Psoas muscle (tissue), 8 donors: ENCODE measurements at places on chromosomes 7 and 10. TPM values are rescaled to one million over a fixed set of nuclear protein-coding genes. Genes with fewer than 3 reads are reported as not detected.

GRCh38 chr10:124677749-124678556 is 66.2 kb downstream of the FAM53B start:
- DNase-seq: peak; percentile 43

DNA sequence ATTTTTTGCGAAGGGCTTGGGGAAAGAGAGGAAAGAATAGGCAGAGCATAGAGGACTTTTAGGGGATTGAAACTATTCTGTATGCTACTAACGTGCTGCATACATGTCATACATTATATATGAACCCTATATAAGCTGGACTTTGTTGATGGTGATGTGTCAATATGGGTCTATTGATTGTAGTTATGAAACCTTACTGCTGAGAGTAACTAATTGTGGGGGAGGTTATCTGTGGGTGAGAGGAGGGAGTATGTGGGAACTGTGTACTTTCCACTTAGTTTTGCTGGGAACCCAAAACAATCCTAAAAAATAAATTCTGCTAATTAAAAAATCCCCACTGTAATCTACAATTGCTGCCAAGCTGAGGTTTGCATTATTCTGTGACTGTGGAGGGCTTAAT is 15.3 kb upstream of the CYP2C19 start:
- no peak for DNase-seq

DNA sequence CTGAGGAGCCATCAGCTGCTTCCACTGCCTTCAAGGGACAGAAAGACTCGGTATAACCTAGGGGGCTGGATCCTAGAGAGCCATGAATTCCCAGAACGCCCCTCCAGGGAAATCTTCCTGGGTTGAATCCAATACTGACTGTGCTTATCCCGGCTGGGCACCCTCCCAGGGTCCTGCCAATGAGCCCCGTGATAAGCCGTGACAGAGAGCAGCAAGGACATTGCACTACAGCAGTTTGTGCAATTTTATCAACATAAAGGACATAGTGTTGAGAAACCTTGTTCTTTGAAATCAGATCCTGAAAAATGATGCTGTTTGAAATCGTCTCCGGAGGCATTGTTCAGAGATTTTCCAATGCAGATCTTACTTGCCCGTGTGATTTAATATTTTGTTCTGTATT is 18.8 kb downstream of the AKR1B1 start:
- no peak for DNase-seq

GRCh38 chr10:101812606-101813005 is 5.6 kb downstream of the OGA start:
- DNase-seq: no peak

DNA sequence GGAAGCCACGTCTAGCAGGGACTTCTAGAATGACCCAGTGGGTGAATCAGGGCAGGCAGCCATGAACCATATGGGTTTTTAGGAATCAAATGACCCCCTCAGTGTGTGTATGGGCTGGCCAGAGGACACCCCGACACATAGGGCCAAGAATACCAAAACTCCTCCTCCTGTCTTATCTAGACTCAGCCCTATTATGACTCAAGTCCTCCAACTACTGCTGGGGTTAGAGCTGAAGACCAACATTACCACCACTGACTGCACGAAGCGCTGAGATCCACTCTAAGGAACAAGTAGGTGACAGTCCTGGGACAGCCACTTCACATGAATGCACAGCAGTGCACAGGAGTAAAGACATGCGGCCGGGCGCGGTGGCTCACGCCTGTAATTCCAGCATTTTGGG is 11.5 kb upstream of the SVOPL start:
- DNase-seq: no peak

DNA sequence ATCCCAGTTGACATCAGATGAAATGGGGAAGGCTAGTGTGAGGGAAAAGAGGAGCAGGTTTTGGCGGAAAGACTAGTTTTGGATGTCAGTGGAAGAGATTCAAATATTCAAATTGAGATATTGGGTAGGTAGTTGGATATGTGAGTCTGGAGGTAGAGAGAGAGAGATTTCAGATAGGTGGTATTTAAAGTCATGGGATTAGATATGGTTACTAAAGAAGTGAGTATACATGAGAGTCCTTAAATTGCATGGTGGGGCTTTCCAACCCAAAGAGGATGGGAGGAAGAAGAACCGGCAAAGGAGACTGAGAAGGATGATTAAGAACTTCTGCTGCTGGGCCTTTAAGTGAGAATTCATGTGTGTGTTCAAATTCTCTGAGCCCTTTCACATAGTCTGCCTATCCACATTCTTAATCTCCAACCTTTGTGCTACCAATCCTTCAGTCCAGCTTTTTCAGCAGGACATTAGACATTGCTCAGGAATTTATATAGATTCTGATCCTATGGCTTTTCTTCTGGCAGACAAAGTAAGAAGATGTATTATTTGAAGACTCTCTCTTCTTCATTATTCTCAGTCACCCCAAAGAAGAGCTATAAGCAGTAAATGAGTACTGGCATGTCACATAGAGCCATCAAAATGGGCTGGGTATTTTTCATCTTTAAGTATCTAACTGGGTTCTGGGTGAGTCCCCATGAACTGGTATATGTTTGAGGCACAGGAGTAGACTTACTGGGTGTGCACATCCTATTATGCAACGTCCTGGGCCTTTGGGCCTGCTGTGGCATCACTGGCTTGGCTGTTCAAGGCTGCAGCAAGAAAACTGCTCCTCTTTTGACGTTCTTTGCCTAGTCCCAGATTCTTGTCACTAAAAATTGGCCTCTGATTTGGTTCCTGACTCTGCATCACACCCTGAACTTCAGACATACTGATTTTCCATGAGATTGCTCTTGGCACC is 33.6 kb downstream of the ST7 start:
- no peak for DNase-seq

DNA sequence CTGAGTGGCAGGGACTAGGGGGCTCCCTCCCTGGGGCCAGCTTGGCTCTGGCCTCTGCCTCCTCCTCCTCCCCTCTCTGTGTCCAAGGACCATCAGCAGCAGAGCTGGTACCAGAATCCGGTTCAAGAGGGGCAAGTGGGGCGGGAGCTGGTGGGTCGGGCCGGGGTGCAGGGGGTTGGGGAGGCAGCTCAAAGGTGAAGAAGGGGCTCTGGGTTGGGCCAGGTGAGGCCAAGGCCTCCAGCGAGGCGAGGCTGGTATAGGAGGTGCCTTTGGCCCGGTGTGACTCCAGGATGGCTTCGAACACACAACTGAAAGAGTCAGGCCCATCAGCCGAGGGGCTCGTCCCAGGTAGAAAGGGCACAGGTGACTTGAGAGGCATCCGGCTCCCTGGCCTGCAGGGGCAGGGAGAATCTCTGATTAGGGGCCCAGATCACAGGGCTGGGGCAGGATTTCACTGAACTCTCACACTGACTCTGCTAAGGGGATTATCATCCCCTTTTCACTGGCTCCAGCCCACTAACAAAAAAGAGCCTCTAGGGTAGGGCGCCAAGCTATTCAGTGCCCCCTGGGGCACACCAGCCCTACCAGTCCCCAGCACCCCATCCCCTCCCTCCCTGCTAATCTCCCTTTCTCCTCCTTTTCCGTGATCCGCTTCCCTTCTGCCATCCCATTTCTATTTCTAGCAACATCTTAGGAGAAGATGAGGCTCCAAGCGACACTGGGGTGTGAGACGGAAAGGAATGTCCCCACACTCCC is 4.6 kb downstream of the PSD start:
- no peak for DNase-seq

GRCh38 chr10:77223526-77224460 is 413.8 kb downstream of the KCNMA1 start:
- DNase-seq: peak; percentile 19

DNA sequence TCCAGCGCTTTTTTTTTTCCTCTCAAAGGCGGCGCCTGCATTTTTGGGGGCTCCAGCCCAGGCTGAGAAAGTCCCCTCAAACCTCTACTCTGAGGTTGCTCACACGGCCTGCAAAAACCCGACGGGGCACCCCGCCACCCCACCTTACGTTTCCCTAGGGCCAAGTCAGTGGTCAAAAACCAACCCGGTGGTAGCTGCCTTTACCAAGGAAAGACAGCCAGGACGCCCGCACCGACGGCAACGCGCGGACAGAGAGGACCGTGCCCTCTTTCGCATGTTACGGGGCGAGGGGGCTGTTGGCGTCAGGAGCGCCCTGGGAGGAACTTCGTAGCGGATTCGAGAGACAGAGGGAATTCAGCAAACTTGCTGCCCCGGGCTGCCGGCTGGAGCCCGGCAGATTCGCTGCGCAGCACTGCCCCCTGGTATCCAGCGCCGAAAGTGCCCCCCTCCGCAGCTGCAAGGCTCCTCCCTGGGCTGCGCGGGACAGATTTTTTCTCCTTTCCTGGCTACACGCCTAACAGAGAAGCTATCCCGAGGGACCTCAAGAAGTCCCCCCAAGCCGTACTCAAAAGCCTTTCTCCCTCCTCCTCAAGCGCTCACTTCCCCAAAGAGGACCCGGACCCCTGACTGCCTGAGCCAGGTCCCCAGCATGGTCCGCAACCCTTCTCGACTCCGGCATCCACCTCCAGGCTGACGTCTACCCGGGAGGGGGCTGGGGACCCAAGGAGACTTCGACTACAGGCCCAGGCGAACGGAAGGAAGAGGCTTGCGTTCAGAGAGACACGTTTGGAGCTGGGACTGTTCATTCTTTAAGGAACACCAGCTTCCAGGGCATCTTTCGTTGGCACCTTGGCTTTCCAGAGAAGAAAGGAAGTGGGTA is 27.7 kb upstream of the VAX1 start:
- peak; percentile 30 for DNase-seq

DNA sequence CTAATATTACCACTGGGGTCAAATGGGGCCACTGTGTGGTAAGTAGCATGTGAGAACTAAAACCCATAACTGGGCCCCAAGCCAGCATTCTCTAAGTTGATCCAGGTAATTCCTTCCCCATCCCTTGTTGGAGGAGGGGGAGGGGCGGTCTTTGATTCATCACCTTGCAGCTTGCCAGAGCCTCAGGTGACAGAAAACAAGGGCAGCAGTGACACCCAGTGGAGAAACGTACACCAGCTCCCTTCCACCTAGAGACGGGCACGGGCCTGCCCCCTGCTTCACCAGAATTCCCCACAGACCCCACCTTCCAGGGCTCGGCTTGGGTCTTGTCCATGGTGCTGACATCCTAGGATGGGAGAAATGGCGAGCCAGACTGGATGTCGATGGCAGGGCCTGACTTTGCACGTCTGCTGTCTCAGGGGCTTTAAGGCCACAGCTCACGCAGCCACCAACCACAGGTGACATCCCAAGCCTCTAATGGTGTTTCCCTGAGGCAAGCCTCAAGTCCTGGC is 102.0 kb downstream of the STRA8 start:
- DNase-seq: peak; percentile 64

Gene NPFFR1
- total RNA-seq: not detected

Gene EGFR
- 14.1 TPM for total RNA-seq

Gene HILPDA
- total RNA-seq: 1.9 TPM

Gene ECD
- total RNA-seq: 17.1 TPM

Gene TMEM229A
- total RNA-seq: not detected

Gene BTBD16
- not detected for total RNA-seq

Gene LEP
- 0.30 TPM for total RNA-seq

Gene TMEM236
- total RNA-seq: 0.60 TPM
